ENCODE measurements at places on chromosomes 1 and 21. TPM values are rescaled to one million over a fixed set of nuclear protein-coding genes. Genes with fewer than 3 reads are reported as not detected.
A peak's percentile ranks its signal among the peaks of the same experiment; 100 is the strongest.

GRCh38 chr21:40625991-40626390 lies 221.0 kb downstream of the DSCAM start:
- H3K36me3 ChIP-seq: no peaks in the 10 kb centered on the region
- H3K27me3 ChIP-seq: no peaks in the 10 kb centered on the region
- H3K4me3 ChIP-seq: no peak overlapping the region
- H3K4me1 ChIP-seq: no peaks in the 10 kb centered on the region

DNA sequence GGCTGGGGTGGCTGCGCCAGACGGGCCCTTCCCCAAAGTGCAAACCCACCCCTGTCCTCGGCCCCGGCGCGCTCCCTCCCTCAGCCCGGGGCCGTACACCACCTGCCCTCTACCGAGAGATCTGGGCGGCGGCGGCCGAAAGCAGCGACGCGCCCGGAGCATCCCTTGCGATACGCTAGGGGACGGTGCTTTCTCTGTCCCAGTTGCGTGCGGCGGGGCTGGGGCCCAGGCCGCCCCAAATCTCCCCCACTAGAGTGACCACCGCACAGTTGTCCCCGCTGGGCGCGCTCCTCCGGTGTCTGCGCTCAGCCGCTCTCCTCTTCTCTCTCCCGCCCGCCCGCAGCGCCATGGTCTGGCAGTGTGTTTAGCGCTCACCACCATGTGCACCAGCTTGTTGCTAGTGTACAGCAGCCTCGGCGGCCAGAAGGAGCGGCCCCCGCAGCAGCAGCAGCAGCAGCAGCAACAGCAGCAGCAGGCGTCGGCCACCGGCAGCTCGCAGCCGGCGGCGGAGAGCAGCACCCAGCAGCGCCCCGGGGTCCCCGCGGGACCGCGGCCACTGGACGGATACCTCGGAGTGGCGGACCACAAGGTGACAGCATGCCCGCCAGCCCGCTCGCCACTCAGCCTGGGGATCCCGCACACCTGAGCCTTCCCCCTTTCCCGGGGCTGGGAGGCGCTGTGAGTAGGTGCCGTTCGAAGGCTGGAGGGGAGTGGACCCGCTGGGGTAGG lies 1.0 kb downstream of the ST6GALNAC5 start:
- H3K4me3 ChIP-seq: peak overlapping the region; percentile 38
- H3K27ac ChIP-seq: no peak overlapping the region

GRCh38 chr1:201460814-201461644 lies 8.0 kb downstream of the PHLDA3 start:
- H3K36me3 ChIP-seq: no peaks in the 10 kb centered on the region
- H3K4me1 ChIP-seq: no peaks in the 10 kb centered on the region
- no peak overlapping the region for H3K4me3 ChIP-seq
- no peak for DNase-seq
- no peak overlapping the region for H3K27ac ChIP-seq

DNA sequence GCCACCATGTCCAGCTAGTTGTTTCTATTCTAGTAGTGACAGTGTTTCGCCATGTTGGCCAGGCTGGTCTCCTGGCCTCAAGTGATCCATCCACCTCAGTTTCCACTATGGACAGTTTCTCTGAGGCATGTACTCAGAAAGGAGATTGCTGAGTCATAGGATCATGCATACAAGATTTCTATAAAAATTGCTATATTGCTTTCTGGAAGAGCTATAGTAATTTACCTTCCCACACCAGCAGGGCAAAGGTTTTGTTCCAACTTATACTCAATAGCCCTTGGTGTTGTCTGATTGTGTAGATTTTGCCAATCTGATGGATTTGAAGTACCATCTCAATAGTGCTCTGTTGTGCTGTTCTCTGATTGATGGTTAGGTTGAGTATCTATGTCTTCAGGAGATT lies 15.6 kb upstream of the ATP1A1 start:
- H3K36me3 ChIP-seq: no peaks in the 10 kb centered on the region
- no peak overlapping the region for H3K4me3 ChIP-seq
- peaks cover 3% of the 10 kb centered on the region for H3K4me1 ChIP-seq
- peaks cover 14% of the 10 kb centered on the region for H3K27me3 ChIP-seq

GRCh38 chr1:215635827-215636226 lies 68.7 kb downstream of the KCTD3 start:
- H3K27me3 ChIP-seq: no peaks in the 10 kb centered on the region
- H3K4me1 ChIP-seq: no peaks in the 10 kb centered on the region
- DNase-seq: no peak

DNA sequence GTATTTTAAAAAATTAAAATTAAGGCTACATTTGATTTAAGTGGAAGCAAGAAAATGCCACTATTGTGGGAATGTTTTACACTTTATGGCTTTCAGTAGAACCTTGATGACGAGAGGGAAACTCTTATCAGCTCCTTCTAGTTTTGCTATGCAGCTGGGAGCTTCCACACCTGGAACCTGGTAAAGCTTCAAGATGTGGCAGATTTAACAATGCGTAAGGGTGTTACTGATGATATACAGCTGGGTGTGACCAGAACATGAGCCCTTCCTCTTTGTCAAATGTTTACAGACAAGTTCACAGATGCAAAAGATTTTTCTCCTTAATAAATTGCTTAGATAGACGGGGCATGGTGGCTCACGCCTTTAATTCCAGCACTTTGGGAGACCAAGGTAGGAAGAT lies 20.3 kb downstream of the TTC13 start:
- peaks cover 41% of the 10 kb centered on the region for H3K4me1 ChIP-seq
- DNase-seq: no peak
- peaks cover 47% of the 10 kb centered on the region for H3K36me3 ChIP-seq
- H3K27ac ChIP-seq: peak overlapping the region; percentile 77
- H3K27me3 ChIP-seq: no peaks in the 10 kb centered on the region
- no peak overlapping the region for H3K4me3 ChIP-seq

- H3K27me3 ChIP-seq: peaks cover 15% of the 10 kb centered on the region
- no peak overlapping the region for H3K27ac ChIP-seq
- DNase-seq: no peak
- no peaks in the 10 kb centered on the region for H3K4me1 ChIP-seq
- H3K36me3 ChIP-seq: no peaks in the 10 kb centered on the region
Observed at GRCh38 chr1:207981976-207982375, 71.1 kb upstream of the CD34 start.

DNA sequence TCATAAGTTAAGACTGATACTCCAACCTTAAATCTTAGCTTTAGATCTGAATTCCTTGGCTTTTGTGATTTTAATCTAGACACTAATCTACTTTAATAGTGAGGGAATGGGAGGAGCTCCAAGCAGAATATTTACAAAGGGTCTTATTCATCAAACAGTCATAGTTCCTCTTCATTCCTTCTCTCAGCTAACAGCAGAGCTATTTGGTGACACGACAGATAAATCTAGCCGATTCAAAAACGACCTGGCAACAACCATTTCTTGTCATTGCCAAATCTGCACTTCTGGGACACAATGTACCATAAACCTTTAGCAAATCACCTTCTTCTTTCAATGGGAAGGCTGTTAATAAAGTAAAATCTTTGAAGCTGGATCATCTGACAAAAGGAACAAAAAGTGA lies 52.8 kb upstream of the FOXD3 start:
- H3K27me3 ChIP-seq: peaks cover 16% of the 10 kb centered on the region
- no peaks in the 10 kb centered on the region for H3K4me1 ChIP-seq
- no peak overlapping the region for H3K27ac ChIP-seq

GRCh38 chr21:44363278-44363677 lies 9.9 kb downstream of the TRPM2 start:
- peaks cover 8% of the 10 kb centered on the region for H3K4me1 ChIP-seq
- DNase-seq: no peak
- H3K27ac ChIP-seq: no peak overlapping the region
- H3K4me3 ChIP-seq: no peak overlapping the region

GRCh38 chr1:27237112-27237511 lies 2.7 kb downstream of the WDTC1 start:
- H3K4me3 ChIP-seq: peak overlapping the region; percentile 32
- peaks cover 9% of the 10 kb centered on the region for H3K36me3 ChIP-seq
- H3K27me3 ChIP-seq: no peaks in the 10 kb centered on the region
- H3K4me1 ChIP-seq: peaks cover 36% of the 10 kb centered on the region

DNA sequence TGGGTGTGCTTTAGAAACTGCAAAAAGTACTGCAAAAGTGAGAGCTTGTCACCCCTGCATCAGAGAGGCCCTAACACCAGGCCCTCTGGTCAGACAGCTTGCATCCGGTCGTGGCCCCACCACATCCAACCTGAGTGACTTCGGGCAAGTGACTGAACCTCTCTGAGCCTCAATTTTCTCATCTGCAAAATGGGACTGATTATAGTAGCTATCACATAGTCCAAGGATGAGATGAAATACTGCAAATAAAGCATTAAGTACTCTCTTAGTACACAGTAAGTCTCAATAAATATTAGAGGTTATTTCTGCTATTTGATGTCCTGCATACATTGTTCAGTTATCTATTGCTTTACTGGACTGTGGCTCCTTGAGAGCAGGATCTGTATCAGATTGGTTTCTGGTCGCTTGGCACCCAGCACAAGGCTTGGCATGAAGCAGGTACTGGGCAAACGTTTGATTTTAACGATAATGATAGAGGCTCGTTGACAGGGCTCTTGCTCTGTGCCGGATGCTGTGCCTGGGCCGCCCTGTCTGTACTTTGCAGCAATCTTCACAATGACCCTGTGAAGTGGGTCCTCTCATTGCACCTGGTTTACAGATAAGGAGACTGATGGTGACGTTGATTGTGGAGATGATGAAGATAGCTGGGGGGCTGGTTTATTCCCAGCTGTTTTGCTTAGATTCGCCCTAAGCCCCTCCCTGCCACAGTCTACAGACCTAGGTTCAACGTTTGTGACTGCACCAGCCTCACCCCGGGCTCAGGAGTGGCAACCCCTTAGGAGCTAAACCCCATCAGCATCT lies 43.6 kb downstream of the RAP1GAP start:
- H3K27me3 ChIP-seq: peaks cover 28% of the 10 kb centered on the region
- H3K36me3 ChIP-seq: no peaks in the 10 kb centered on the region
- DNase-seq: no peak
- H3K4me3 ChIP-seq: no peak overlapping the region
- peaks cover 9% of the 10 kb centered on the region for H3K4me1 ChIP-seq
- H3K27ac ChIP-seq: no peak overlapping the region

DNA sequence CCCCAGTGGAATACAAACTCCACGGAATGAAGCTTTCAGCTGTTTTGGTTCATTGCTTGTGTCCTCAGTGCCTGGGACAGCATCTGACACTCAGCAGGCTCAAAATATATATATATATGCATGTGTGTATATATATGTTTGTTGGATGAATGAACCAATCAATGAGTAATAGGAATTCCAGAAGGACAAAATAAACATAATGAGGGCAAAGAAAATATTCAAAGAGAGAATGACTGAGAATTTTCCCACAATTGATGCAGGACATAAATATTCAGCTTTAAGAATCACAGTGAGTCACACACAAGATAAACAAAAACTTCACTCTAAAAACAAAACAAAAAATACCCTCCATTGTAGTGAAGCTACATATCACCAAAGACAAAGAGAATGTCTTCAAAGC lies 64.0 kb downstream of the CHD5 start:
- no peak for DNase-seq
- no peak overlapping the region for H3K4me3 ChIP-seq
- H3K27ac ChIP-seq: no peak overlapping the region
- no peaks in the 10 kb centered on the region for H3K4me1 ChIP-seq
- no peaks in the 10 kb centered on the region for H3K36me3 ChIP-seq

HSPB7 gene
- total RNA-seq: not detected

APCS gene
- total RNA-seq: not detected

AQP10 gene
- not detected for total RNA-seq

RBP7 gene
- total RNA-seq: not detected

RXRG gene
- total RNA-seq: not detected

GSTM2 gene
- 9.2 TPM for total RNA-seq

PLXNA2 gene
- total RNA-seq: 0.82 TPM

F3 gene
- 0.40 TPM for total RNA-seq

LCE2A gene
- not detected for total RNA-seq
